ENCODE measurements at places on chromosomes 11 and 22.

DNA sequence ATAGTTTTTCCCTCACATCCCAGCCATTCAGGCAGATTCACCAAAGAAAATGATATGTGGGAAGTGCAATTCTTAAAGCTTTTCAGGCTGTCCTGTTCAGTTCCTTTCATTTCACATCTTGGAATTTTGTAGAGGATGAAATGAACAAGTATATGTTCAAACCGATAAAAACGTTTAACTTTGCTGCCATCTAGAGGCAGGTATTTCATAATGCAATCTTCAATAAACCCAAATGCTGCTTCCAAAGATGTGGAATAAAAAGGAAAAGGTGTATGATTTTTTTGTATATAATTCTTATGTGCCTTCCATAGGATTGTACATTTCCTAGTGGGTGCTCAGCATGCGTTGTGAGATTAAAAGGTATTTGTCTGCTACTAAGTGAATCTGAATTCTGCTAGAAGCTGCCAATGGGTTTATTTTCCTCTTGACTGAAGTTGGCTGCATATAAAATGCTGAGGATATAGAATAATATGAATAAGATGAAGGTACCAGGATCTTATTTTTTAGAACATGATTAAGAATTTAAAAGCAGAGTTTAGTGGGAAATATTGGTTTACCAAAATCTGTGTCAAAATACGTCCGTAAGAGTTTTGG lies 199.3 kb downstream of the PGR start:
- no peak for DNase-seq

- no peak for DNase-seq
Observed at GRCh38 chr11:75204012-75204674, 36.4 kb upstream of the TPBGL start.

DNA sequence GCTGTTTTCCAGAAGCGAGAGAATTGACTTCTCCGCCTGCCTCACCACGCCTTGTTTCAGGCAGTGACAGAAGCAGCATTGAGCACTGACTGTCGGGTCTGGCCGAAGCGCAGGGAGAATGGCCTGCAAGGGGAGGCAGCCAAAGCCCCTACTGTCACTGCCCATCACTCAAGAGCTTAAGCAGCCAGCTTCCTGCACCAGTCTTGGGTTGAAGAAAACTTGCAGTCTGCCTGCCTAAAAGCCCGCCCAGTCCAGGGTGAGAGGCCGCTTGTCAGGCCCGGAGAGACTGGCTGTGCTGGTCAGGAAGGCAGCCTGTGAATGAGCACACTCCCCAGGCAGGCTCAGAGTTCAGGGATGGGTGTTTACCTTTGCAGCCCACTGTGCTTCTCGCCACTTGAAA lies 108.3 kb downstream of the PKNOX2 start:
- DNase-seq, result no peak

- no peak for DNase-seq
Observed at GRCh38 chr11:119421941-119422808, 797 bp downstream of the THY1 start.

DNA sequence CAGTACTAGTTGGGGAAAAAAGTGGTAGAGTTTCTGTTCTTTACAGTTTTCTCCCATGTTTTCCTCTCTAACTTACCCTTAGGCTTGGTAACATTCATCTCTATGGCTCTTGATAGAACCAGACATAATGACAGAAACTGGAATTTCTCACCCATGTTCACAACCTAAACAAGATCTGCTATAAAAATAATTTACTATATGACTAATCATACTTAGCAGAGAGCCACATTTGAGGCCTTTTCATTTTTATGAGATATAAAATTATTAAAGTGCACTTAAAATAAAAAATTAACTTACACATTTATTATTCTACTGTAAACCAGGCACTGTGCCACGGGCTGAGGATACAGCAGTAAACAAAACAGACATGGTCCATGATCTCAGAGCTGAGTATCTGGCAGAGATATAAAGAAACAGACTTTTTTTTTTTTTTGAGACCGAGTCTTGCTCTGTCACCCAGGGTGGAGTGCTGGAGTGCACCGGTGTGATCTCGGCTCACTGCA lies 98.1 kb downstream of the GAB2 start:
- no peak for DNase-seq

- no peak for DNase-seq
Observed at GRCh38 chr11:9459667-9460321, 1.0 kb upstream of the ZNF143 start.

GRCh38 chr22:45642986-45643385 lies 28.6 kb upstream of the ATXN10 start:
- no peak for DNase-seq

DNA sequence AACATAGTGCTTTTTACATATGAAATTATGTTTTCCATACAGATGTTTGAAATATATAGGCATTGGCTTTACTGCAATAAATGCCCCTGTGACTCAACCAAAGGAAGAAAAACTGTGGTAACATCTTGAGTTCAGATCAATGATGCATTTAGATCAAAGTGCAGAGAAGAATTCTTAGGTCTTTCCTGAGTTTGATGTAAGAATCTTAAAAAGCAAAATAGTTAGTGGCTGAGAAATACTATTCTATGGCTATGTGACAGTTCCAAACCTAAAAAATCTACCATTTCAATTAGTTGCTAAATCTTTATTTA lies 93.7 kb downstream of the SOX6 start:
- no peak for DNase-seq

GRCh38 chr11:45398325-45398724 lies 112.2 kb upstream of the SYT13 start:
- no peak for DNase-seq

- no peak for DNase-seq
Observed at GRCh38 chr11:63543711-63544110, 7.1 kb downstream of the PLAAT4 start.

GRCh38 chr11:115501893-115502589 lies 2.2 kb downstream of the CADM1 start:
- DNase-seq, result no peak

GRCh38 chr22:24323695-24324094 lies 53.1 kb downstream of the SPECC1L start:
- no peak for DNase-seq

GRCh38 chr11:1303126-1303821 lies 6.2 kb downstream of the TOLLIP start:
- no peak for DNase-seq

GRCh38 chr22:35887296-35887875 lies 141.2 kb downstream of the RBFOX2 start:
- no peak for DNase-seq

GRCh38 chr11:14393889-14394288 lies 34.9 kb upstream of the RRAS2 start:
- no peak for DNase-seq

GRCh38 chr11:91998481-91998880 lies 226.1 kb upstream of the FAT3 start:
- no peak for DNase-seq

Measured in activated CD4-positive, CD25-positive, alpha-beta regulatory T cell (primary cell).